ENCODE measurements at places on chromosomes 13 and 19.

DNA sequence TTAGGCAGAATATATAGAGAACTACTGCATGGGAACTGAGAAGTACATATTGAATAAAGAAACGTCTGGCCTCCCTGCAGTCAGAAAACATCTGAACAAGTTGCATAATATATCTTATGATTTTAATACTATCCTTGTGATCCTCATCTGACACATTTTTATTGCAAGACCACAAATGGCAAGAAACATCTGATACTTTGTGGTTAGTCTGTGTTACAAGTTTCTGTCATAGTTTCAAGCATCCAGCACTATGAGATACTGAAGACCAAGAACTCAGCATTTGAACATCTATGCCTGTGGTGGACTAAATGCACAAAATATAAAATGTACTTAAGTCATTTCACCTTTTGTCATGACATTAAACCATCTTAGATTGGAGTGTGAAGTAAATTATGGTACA is 1175.8 kb upstream of the MIR17HG start:
- no peak for DNase-seq

DNA sequence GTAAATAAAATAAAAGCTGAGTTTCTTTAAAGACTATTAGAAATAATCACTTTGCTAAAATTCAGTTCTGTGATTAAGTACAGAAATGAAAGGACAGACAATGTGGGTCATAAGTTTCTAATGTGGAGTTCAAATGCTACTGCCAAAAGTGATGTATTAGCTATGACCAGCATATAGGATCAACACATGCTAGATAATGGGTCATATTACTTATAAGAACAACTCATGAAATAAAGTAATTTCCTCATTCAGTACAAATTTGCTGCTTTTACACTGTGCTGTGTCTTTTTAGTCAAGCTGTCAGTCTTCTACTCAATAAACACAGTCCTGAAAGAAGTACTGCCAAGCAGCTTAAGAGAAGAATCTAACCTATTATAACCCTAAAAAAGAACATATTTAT is 135.2 kb downstream of the VWA8 start:
- DNase-seq: no peak

DNA sequence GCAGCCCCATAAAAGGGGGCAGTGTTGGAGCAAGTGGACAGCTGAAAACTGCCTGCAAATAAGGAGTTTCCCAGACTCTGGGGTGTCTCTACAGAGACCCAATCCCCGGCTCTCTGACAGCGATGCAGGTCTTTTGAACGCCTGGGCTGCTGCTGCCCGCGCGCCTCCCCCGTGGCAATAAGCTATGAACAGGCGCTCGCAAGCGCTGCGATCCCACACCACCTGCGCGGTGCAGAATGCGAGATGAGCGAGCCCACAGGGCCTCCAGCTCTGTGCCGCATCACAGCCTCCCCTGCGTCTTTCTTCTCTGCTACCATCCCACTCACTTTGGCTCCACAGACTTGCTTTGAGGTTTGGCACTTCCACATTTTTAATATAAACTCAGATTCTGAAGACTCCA is 62.3 kb downstream of the KCTD15 start:
- DNase-seq: no peak

DNA sequence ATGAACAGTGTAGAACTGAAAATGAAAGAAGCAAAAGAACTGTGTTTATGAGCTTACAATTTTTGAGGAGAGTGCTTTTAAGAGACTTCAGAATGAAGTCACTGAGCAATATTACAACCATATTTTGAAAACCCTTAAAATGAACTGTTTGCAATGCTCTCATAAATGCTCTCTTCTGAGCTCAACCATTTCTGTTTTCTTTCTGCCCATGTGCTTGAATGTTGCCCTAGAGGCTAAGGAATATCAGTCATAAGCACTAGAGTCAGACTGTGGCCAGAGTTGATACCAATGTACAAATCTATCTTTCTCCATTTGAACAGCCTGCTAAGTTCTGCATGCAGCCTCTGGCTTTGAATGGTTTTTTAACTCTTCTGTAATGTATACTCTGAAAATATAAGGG is 1092.8 kb downstream of the PCDH9 start:
- DNase-seq: no peak

DNA sequence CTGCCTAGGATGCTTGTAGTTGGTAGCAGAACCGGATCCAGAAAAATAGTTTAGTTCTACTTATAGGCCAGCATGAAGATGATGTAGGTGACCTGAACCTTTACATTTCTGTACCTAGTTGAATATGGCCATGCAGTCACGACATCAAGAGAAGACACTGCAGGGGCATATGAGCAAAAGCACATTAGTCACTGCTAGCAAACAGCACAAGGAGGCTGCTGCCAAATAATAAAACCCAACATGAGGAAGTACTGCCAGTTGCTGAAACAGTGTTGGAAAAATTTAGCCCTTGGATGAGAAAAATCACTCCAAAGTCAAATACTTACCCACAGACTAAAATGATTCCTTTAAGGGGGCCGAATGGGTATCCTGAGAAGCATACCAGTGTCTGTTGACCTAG is 20.8 kb downstream of the ERICH6B start:
- no peak for DNase-seq

DNA sequence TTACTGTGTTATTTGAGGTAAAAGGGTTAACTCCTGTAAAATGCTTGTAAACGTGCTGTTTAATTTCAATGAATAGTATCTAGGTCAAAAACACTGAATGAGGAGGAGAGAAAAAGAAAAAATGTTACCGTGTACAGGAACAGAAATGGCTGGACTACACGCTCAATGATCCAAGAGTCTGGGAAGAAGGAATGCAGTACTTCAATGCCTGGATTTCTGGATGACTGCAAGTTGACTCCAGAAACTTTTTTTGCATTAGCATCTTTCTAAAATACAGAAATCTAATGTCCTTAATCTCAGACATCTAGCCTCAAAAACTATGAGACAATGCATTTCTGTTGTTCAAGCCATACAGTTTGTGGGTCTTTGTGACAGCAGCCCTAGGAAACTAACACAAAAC is 17.4 kb upstream of the IPO5 start:
- DNase-seq: no peak

- DNase-seq: no peak
These were observed 406.8 kb downstream of the KLF5 start for GRCh38 chr13:73465617-73465971.

DNA sequence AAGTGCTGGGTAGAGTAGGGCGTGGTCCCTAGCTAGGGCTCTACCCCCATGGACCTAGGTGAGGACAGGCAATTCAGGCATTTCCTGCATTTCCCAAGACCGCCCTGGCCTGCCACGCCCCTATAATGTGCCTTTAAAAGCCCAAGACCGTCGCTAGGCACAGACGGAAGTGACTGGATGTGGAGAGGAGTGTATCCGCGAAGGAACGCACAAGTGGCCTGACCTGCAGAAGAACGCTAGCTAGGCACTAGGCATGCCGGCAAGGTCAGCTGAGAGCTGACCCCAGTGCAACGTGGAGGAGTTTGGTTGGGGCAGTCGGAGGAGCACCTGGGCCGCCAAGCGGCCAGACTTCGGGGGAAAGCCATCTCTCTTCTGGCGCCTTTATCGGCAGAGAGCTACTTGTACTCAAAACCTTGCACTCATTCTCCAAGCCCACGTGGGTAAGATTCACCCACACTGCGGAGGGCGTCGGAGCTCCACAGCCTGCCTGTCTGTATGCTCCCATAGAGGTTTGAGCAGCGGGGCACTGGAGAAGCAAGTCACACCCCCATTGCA is 370.0 kb downstream of the FGF9 start:
- DNase-seq: no peak

DNA sequence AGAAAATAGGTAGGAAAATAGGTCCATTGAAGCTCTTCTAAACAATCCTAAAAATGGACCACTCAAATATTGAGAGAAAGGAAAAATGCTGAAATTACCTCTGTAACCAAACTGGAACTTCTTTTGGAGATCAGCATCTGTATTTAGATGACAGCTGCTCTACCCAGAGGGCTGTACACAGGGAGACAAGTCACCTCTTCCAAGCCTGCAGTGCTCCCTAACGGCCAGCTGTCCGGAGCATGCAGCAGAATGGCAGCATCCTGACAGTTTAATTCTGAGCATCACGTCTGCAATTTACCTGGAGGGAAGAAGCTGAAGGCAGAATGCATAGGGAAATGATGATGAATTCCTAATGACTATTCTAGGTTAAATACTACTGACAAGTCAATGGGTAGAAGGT is 62.8 kb upstream of the DIAPH3 start:
- DNase-seq: no peak

GRCh38 chr13:112067116-112067741 is at the start of gene SOX1:
TSS of gene SOX1 (plus strand) at chr13:112067149. CDS start at chr13:112067659, 510 bp downstream.
- DNase-seq: no peak

GRCh38 chr19:41535029-41535622 is 40.8 kb upstream of the CEACAM21 start:
- DNase-seq: no peak

DNA sequence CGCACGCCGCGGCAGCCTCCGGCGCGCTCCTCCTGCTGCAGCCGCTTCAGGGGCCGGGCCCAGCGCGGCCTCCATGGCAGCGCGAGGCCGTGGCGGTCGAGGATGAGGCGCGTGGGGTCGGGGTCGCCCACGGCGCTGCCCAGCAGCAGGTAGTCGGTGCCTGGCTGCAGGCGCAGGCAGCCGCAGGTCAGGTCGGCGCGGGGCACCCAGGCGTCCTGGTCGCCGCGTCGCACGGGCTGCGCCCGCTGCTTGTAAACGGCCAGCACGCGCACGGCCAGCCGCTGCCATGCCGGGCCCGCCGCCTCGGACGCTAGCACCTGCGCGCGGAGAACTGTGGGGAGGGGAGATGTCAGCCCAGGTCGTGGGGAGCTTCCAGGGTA is 11.1 kb downstream of the NTN5 start:
- DNase-seq: no peak
